ENCODE measurements at places on chromosomes 3 and 15.
A peak's percentile ranks its signal among the peaks of the same experiment; 100 is the strongest.

GRCh38 chr15:31544361-31544760 is 217.7 kb downstream of the KLF13 start:
- DNase-seq = no peak

DNA sequence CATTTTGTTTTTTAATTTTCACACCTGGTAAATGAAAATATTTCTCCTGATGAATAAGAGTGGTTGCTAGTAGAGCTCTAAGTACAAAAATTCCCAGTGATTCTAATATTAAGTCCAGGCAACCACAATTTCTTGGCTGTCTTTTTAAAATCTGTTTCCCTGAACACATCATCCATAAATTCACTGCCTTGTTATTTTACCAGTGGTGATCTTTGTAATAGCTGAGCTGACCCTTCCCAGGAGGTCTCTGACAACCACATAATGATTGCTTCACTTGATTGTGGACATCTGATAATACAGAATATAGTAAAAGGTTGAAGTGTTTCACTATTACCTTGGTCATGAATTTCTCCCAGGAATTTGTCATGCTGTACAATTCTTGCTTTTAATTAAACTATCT is 13.9 kb upstream of the TOP2B start:
- DNase-seq = no peak

DNA sequence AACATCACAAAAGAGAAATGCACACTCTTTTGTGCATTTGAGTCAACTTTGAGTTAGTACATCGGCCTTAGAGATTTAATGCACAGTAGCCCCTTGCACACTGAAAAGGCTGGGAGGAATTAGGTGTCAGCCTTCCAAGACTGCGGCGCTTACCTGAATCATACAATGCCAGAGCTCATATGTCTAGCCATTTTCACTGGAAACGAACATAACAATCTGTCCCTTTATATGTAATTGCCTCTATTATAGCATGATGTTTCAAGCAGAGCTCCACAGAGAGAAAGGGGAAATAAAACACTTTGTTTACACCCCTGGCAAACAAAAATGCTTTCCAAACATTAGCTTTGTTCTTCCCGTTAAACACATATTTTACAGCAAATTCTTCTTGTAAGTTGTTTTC is 315.7 kb upstream of the SLCO3A1 start:
- no peak for DNase-seq

- no peak for DNase-seq
These were observed 41.6 kb downstream of the IQCH start for GRCh38 chr15:67296188-67296587.

DNA sequence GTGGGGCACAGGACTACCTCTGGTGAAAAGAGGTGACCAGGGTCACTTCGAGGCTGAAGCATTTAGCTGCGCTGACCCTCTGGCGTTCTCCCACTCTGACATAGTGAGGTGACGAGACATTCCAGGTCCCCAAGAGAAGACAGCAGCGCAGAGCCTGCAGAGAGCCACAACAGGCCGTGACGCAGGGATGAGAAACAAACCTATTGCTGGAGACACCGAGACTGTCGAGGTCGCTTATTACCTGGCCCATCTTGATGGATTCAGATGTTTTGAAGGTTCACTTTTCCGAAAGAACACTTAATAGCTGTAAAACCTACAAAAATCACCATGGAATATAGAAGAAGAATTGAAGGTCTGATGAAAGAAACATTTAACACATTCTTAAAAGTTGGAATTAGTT is 466.3 kb downstream of the NR2F2 start:
- no peak for DNase-seq

DNA sequence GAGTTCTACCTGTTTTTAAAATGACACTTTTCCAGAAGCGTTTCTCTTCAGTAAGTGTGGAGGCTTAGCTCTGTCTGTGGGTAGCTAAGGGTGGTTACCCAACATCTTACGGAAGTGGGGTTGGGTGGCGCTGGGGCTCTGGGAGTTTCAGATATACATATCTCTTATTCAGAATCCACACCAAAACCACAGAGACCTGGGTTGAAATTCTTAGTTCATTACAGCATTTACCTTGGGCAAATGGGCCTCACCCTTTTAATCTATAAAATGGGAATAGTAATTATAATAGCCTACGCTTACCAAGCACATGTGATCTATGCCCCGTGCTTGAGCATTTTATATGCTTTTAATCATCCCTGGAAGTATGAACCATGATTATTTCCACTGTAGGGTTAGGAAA is 9.4 kb downstream of the PTPRG start:
- DNase-seq = no peak

DNA sequence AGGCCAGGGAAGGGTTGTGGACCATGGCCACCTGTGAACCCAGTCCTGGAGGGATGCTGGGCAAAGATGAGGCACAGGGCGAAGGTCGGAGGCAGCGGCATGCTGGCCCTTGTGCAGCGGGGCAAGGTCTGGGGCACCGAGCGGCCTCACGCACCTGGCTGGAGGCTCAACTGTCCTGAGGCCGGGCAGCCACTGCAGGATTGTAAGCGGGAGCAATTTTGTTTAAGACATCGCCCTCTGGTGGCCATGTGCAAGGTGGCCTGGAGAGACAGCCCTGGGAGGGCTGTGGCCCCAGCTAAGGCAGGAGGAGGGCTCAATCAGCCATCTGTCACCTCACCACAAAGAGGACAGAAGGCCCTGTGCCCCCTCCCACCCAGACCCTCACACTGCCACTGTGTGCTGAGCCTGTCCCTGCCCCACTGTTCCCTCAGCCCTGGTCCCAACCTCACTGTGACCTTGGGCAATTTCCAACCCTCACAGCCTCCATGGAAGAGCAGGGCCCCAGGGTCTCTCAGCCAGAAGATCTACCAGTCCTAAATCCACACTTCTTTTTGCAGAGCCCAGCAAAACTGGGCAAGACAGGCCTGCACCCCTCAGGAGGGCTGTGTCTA is 46.2 kb downstream of the TPRA1 start:
- peak; percentile 26 for DNase-seq

DNA sequence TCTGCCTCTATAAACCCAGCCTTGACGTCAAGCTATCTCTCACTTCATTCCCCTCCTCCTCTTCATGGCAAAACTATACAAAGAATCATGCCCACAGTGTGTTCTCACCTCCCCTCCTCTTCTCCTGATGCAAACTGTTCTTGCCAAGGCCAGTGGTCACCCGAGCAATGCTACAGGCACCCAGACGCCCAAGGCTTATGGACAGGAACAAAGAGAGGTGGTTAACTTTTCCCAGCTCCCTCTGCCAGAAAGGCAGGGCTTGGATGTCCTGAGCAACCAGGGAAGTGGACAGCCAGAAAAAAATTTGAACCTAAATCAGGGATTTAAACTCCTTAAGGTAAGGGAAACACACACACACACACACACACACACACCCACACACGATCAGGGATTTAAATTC is 5.1 kb downstream of the SLC41A3 start:
- DNase-seq = no peak

DNA sequence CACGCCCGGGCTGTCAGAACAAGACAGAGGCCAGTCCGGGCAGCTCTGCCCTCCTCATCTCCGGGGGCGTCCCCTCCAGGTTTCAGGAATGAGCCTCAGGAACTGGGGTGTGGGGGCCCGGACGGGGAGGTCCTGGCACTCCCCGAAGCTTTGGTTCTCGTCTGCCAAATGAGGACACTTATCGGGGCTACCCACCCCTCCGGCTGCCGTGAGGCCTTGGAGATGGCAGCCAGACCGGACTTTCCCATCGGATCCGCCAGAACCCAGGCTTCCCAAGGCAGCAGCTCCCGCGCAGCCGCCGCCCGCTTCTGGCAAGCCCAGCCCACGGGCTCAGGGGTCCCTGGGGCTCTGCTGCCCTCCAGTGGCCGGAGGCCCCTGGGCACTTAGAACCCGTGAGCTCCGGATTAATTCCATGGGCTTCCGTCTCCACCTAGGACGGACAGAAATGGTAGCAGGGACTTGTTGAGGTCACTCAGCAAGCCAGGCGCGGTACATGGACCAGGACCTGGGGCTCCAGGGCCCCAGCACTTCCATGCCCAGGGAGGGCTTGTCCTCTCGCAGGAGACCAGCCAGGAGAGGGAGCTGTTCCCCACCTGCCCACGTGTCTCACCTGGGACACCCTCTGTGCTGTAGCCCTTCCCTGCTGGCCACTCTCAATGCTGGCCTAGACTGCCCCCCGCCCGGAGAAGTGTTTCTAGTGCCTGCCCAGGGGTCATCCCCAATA is 89.4 kb downstream of the LINGO1 start:
- DNase-seq = peak; percentile 51

DNA sequence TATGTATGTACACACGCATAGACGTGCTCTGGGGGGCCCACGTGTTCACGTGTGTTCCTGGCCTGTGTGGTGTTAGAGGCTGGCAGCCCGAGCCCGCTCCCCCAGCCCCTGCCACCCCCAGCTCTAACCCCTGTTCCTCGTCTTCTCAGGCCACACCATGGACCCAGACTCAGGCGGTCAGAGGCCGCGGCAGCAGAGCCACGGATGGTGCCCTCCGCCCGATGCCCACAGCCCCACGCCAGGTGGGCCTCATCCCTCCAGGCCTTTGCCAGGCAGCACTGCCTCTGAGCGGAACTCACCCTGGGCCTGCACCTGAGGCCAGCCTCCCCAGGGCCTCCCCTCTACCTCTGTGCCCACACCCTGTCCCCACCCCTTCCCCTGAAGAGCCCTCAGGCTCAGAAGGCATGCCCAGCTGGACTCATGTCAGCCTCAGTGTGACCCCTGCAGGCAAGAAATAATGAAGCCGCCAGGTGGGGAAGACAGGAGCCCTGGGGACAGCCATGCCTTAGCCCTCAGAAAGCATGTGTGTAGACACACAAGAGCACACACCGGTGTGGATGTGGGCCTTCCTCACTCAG is 16.4 kb upstream of the GNAT1 start:
- DNase-seq = no peak

DNA sequence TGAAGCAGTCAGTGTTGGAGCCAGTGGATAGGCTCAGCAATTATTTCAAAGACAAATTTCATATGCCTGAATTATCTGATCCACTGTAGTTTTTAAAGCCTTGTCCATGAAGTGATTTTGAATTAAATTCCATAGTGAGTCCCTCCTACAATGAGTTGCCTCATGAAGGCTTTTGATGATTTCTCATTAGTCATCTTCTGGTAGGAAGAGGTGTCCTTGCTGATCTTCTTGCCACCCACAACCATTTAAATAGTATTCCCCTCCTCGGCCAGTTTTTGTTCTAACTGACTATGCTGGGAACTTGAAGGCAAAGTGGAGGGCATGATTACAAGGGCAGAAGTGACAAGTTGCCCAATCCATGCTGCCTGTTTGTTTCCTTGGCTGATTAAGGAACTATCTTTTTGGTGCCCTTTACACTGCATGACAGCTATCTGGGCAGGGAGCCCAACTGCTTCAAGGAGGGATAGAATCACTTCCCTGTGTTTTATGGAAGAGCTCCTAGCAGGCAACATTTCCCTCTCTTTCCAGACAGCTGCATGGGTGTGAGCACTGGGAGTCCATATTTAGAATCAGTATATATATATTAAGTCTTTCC is 617.5 kb downstream of the ZPLD1 start:
- no peak for DNase-seq

- DNase-seq = no peak
These were observed 554 bp downstream of the CHST13 start for GRCh38 chr3:126524429-126524988.

DNA sequence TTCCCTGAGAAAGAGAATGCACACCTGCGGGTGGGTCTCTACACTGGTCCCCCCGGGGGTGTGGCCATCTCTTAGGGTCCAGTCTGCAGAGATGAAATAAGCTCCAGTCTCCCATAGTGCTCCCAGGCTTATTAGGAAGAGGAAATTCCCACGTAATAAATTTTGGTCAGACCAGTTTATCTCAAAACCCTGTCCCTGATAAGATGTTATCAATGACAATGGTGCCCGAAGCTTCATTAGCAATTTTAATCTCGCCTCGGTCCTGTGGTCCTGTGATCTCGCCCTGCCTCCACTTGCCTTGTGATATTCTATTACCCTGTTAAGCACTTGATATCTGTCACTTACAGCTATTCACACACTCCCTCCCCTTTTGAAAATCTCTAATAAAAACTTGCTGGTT is 46.8 kb downstream of the OR5H15 start:
- no peak for DNase-seq

DNA sequence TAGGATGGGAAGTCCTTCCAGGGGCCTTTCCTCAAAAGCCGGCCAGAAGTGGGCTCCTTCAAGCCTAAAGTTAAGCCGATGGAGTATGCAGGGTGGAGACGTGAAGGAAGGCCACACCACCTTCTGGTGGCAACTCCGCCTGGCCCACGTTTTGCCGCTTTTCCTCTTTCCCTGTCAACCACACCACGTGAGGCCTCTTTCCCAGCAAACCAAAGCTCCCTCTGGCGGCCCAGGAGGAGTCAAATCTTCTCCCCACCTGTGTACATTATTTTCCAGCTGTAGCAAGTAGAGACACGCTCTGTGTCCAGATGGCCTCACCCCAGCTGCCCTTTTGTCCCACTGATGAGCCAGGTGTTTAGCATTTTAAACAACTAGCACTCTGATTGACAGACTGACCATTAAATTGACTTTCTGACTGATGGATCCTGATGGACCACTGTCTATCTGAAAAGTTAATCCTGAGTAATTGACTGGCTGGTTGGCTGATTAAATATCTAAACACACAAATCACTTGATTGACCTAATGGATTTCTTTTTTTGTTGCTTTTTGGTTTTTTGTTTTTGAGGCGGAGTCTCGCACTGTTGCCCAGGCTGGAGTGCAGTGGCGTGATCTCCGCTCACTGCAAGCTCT is 59.6 kb upstream of the ZBTB38 start:
- no peak for DNase-seq

GRCh38 chr3:18531662-18532061 is 106.5 kb upstream of the SATB1 start:
- DNase-seq = no peak

DNA sequence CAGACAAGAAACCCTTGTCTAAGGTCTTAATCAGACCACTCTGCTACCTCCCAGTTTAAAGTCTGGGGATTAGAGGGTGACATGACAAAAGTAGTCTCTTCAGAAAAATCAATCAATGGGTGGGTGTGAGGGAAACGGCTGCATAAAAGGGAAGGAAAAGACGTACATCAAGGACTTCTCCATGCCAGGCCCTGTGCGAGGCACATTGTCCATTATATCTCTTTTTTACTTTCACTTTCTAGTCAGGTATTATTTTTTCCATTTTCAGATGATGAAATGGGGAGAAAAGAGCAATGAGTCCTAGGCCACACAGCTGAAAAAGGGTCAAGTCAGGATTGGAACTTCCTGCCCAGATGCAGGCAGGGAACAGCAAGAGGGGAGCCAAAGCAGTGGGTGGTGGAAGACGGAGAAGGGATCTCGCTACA is 4.6 kb upstream of the CX3CR1 start:
- no peak for DNase-seq

DNA sequence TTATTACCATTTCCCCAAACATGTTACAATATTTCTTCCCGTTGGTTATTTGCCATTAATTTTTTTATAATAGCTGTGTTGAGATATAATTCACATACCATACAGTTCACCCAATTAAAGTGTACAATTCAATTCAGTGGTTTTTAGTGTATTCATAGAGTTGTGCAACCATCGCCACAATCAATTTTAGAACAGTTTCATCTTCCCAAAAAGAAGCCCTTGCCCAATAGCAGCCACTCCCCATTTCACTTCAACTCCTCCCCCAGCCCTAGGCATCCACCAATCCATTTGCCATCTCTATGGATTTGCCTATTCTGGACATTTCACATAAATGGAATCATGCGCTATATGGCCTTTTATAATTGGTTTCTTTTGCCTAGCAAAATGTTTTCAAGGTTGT is 225.1 kb downstream of the EPHB1 start:
- DNase-seq = no peak

GRCh38 chr3:40181182-40181581 is 128.3 kb upstream of the EIF1B start:
- DNase-seq = no peak
